ENCODE measurements at places on chromosomes 3 and 15.

GRCh38 chr15:41798607-41799487, 24.6 kb downstream of the MAPKBP1 start:
- peak; percentile 79 for DNase-seq

- peak; percentile 31 for DNase-seq
Observed at GRCh38 chr3:183488343-183488742, 59.9 kb upstream of the MCF2L2 start.

GRCh38 chr3:3579658-3580057, 219.6 kb upstream of the LRRN1 start:
- no peak for DNase-seq

DNA sequence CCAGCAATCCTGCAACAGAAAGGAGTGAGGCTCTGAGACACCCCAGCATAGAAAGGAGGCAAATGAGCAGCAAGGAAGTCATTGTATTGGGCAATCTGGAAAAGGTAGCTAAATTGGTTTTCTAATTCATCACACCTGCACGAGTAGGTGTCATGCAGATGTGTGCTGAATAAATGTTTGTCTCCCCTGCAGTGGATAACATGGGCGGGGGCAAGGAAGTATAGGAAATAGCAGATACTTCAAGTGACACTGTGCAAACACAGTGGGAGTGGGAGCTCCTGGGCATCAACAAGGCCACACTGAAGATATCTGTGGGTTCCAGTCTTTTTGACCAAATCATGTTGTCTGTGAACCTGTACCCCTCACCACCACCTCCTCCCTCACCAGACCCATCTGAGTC, 14.4 kb upstream of the HTR3E start:
- DNase-seq = no peak

- DNase-seq = no peak
Observed at GRCh38 chr3:193884027-193884426, 251.9 kb upstream of the HES1 start.

DNA sequence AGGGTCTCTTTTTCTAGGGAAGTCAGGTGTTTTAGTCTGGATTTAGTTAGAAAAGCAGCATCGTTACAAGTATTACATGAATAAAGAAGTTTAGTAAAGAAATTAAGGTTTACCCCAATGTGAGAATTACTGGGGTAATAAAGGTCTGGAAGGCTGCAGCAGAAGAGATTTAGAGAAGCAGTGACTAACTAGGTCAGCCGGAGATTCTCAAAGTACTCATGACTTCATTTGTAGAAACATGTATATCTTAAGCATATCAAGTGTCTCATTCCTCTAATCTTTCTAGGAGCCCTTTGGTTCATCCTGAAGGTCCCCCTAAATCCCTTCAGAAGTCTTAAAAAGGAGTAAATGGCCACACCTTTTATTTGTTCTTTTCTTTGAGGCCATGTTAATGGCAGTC, 26.0 kb downstream of the DTWD1 start:
- no peak for DNase-seq

DNA sequence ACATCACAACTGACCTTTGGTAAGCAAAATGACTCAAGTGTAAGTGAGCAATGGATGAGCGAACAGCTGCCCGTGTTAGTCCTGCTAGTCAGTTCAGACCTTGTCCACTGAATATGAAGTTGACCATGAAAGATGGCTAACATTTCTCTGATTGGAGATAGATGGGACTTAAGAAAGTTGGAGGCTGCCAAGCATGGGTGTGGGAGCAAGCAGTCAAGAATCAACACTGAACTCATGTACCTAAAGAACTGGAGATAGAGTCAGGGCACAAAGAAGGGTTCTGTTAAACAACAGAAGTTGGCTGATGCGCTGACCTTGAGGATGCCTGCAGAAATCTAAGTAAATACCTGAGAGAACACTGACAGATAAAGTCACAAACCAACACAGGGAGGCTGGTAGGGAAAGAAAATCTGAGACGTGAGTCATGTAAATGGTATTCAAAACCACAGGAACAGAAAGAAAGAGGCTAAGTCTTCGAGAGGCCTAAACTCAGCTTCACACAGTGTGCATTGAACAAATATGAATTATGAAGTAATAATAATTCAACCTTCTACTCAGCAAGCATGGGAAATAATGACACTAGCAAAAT, 30.7 kb upstream of the ANPEP start:
- DNase-seq = peak; percentile 68

- no peak for DNase-seq
Observed at GRCh38 chr3:18134386-18135059, 290.6 kb downstream of the SATB1 start.

GRCh38 chr15:90619939-90620338, 90.2 kb downstream of the CRTC3 start:
- DNase-seq = no peak

DNA sequence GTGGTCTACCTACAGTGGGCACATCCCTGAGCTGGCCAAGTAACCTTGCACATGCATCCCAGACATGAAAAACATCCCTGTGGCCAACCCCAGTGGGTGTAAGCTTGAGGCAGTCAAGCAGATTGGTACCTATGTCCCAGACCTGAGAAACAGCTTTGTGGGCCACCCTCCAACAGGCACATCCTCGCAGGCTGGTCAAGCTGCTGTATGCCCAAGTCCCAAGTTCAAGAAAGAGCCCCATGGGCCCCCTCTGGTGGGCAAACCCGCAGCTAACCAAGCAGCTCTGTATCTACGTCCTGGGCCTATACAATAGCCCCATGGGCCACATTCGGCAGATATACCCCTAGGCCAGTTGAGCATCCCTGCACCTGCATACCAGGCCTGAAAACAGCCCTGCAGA, 186.3 kb upstream of the GPR149 start:
- DNase-seq = peak; percentile 50

- DNase-seq = no peak
Observed at GRCh38 chr3:194431554-194431953, 32.5 kb upstream of the GP5 start.

- DNase-seq = peak; percentile 78
Observed at GRCh38 chr3:195774917-195775316, 36.8 kb downstream of the MUC4 start.

- no peak for DNase-seq
Observed at GRCh38 chr3:144127014-144127413, 155.4 kb downstream of the DIPK2A start.

DNA sequence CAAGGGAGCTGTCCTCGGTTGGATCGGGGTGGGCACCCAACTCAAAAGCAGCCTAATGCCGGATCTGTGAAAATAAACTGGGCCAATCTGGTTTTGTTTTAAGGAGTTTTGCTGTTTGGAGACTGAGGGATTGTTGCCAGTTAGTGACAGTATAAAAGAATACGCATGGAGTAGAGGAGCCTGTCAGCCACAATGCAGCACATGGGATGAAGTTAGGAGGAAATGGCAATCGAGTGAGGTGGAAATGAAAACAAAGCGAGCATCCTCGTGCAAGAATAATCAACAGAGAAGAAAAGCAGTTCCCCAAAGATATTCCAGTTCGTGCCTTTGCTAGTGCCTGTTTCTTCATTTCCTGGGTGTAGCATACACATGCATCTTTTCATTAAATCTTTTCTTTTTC, 108.4 kb upstream of the RORA start:
- no peak for DNase-seq

DNA sequence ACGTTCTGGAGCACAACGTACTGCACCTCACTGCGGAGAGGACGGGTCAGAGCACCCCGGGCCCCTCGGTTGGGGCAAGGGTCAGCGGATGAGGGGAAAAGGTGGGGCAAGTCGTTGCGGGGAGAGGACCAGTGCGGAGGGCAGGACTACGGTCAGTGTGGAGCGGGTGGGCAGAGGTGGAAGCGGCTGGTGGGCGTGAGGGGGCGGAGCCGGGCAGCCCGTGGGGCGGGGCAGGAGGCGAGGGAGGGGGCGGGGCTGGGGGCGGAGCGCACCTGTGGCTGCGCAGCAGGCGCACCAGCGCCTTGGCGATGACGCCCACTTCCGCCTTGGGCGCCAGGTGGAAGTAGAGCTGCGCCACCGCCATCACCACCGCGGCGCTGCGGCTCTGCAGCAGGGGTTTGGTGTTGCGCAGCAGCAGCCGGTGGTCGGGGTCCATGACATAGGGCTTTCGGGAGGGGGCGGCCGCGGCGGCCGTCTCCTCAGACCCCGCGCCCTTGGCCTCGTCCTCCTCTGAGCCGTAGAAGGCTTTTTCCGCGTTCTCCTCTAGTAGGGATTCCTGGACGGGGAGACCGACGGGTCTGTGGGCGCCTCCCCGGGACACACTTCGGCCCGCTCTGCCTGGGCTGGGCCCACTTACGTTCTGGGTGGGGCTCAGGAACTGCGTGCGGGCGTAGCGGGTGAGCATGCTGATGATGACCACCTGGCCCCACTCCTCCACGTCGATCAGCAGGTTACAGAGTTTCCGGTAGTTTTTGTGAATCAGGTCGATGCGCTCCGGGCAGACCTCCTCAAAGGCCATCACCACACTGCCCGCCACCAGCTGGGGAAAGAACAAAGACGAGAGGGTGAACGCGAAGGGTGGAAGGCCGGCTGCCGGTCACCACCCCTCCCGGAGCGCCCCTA, 29.2 kb downstream of the AP3B2 start:
- peak; percentile 92 for DNase-seq

- DNase-seq = no peak
Observed at GRCh38 chr3:175146258-175146657, 287.1 kb downstream of the NAALADL2 start.

- no peak for DNase-seq
Observed at GRCh38 chr15:49278751-49279150, 108.7 kb downstream of the GALK2 start.

- no peak for DNase-seq
Observed at GRCh38 chr3:17195192-17195611, 310.4 kb downstream of the PLCL2 start.

DNA sequence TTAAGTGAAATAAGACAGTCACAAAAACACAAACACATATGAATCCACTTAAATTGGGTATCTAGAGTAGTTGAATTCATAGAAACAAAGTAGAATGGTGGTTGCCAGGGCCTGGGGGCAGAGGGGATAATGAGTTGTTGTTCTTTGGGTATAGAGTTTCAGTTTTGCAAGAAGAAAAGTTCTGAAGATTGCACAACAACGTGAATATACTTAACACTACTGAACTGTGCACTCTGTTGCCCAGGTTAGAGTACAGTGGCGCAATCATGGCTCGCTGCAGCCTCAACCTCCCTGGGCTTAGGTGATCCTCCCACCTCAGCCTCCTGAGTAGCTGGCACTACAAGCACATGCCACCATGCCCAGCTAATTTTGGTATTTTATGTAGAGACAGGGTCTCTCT, 14.9 kb downstream of the GRAMD2A start:
- DNase-seq = peak; percentile 31

GRCh38 chr3:47664519-47664918, 85.9 kb upstream of the CSPG5 start:
- no peak for DNase-seq

Measured in islet precursor cell (in vitro differentiated cells).